ENCODE measurements at places on chromosomes 12 and 14.

GRCh38 chr14:33737446-33737845 lies 213.4 kb downstream of the EGLN3 start:
- DNase-seq = no peak

GRCh38 chr14:95162641-95163040 lies 5.3 kb upstream of the DICER1 start:
- no peak for DNase-seq

- no peak for DNase-seq
These were observed 42.4 kb downstream of the GLRX5 start for GRCh38 chr14:95577067-95577800.

GRCh38 chr14:35365130-35366055 lies 39.2 kb downstream of the NFKBIA start:
- no peak for DNase-seq

GRCh38 chr12:79296133-79296532 lies 394.6 kb downstream of the PAWR start:
- DNase-seq = no peak

- no peak for DNase-seq
These were observed 526 bp upstream of the MRPL42 start for GRCh38 chr12:93466625-93467350.

DNA sequence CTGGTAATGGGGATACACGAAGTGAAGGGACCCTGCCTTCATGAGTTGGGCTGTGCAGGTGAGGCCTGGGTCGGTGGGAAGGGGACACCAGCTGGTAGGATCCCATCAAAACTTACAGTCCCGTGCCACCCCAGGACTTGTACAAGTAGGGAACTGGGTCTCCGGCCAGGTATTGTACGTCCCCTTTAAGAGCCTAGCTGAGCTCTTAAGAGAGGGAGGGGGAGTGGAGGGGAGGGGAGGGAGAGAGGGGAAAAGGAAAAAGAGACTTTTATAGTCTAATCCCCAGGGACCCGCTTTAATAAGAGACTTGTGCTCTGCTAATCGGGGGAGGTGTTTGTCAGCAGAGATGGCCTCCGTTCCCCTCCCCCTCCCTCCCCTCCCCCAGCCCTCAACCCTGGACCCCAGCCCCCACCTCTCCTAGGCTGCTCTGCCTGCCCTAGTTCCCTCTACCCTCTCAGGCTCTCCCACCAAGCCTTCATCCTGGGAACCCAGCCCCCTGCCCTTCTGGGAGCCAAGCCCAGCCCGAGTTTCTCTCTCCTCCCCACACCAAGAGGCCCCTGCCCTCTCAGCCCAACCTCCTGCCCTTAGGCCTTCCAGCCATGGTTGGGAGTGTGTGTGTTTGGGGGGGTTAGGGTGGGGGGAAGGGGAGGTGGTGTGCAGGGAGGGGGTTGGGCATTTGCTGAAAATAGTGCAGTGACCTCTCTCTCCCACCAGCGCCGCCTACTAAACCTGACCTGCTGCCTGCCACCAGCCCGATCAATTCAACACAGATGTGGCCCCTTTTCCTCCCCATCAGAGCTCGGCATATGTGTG lies 2.6 kb downstream of the GDF11 start:
- DNase-seq = peak; percentile 56

GRCh38 chr12:112950701-112951100 lies 12.4 kb downstream of the OAS3 start:
- DNase-seq = no peak

GRCh38 chr14:106024983-106025604 lies 498.7 kb downstream of the TMEM121 start:
- DNase-seq = no peak

GRCh38 chr12:105368047-105368646 lies 37.7 kb downstream of the C12orf75 start:
- no peak for DNase-seq

- DNase-seq = no peak
These were observed 445.4 kb downstream of the BCL11B start for GRCh38 chr14:98826618-98827017.

DNA sequence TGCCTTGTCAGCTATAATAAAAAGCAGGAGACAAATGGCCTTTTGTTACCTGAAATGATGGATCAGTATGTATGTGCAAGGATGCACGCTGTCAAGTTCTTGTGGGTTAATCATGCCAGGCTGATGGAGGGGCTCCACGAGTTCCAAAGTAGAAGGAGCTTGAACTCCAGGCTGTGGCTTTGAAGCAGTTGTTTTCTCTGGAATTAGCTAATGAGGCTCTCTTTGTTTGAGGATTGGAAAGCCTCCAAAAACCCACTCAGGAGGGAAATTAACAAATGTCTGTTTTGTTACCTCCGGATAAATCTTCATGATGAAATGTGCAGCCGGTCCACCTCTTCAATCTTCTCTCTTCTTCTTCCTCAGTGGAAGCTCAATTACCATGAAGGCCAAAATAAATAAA lies 605.5 kb downstream of the DIO2 start:
- DNase-seq = no peak

DNA sequence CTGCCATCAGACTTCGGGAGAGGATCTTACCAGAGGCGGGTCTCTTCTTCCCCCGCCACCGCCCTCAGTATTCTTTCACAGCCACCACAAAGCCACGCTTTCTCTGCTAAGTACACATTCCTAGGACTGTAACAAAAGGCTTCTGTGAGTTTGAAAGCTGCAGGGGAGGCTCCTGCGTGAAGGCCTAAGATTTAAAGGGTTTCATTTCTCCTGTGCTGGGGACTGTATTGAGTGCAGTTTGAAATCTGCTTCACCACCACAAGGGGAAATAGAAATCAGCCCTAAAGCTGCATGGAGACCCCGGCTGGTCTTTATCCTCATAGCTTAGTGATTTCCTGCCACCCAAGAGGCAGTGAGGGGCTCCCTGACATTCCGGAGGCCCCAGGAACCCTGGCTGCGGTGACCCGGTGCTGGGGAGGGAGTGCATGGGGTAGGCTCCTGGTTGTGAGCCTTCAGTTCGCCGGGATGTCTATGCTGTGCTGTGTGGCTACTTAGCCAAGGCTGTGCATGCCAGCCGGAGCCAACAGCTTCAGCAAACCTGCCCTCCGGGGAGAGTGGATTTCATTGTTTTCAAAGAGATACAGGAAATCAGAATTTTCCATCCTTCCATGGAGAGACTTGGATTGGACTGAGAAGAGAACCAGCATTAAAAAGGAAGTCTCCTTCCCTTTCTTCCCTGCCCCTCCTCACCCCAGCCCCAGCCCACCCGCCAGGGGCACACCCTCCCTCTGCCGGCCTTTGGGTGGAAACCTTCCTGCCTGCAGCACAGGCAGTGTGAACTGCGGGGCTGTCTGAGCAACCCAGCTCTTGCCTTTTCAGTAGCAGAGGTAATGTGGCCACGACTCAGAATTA lies 163.3 kb downstream of the ETV6 start:
- DNase-seq = no peak

- DNase-seq = no peak
These were observed 201.2 kb downstream of the SEC23A start for GRCh38 chr14:38901791-38902190.

GRCh38 chr12:18690653-18691052 lies 47.2 kb downstream of the PLCZ1 start:
- DNase-seq = no peak

DNA sequence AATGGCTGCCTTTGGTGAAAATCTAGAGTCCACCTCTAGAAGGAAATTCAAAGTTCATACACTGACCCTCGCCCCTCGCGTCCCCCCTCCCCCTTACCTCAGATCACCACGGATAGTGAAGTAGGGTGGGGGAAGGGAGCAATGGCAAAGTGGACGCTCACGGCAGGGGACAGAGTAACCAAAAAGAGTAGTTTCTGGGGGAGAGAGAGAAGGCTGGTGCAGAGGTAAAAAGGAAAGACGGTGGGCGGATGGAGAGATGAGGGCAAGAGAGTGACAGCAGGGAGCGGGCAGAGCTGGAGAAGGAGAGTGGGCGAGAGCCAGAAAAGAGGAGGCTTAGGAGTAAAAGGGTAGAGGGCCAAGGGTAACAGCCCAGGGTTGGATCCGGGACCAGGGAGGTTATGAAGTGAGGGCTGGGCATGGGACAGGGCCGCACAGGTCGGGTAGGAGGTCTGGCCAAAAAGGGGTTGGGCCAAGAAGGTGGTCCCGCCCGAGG lies 423 bp downstream of the ALDH6A1 start:
- DNase-seq = no peak

DNA sequence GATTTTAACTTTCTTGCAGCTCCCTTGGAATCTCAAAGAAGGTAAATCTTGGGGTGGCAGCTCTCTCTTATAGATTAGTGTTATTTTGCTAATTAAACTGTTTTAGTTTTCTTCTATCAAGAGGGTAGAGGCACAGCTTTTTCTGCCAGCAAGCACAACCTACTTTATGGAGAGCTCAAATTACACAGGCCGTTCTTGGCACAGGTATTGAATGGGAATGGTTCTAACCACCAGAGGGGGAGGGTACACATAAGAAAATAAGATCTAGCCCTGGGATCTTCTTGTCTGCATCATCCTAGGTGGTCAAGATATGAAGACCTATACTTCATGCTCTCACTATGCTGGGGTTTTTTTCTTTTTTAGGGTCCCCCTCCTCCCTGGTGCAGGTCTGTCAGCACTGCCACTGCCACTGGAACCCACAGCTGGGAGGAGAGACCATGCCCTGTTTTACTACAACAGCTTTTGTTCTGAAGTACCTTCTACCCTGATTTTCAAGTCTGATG lies 48.6 kb upstream of the STAC3 start:
- DNase-seq = no peak

DNA sequence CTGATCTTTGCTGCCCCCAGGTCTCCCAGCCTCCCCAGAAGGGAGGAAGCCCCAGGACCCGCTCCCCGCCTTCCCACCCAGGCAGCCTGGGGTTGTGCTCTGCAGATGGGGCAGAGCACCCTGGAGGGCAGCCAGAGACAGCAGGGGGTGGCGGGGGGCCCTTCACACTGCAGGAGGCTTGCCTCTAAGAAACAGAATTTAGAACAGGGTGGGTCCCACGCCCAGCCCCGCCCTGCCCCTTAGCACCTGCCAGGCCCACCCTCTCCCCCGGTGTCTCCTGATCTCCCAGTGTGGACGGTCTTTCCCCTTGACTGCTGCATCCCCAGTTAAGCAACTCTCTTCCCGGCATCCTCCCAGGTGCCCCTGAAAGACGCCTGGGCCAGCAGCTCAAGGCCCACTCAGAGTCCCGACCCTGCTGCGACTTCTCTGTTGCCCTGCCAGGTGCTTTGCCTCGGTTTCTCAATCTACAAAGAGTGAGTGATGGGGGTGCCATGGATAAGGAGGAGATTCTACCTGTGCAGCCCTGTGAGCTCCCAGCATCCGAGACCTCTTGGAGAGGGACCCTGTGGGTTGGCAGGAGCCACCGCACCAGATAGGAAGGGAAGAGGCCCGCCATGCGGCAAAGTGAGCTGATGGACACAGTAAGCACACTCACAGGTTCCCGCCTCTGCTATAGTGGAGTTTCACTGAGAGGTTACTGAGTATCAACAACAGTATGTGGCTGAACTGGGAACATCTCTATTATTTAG lies 327.1 kb upstream of the FKBP4 start:
- DNase-seq = no peak

DNA sequence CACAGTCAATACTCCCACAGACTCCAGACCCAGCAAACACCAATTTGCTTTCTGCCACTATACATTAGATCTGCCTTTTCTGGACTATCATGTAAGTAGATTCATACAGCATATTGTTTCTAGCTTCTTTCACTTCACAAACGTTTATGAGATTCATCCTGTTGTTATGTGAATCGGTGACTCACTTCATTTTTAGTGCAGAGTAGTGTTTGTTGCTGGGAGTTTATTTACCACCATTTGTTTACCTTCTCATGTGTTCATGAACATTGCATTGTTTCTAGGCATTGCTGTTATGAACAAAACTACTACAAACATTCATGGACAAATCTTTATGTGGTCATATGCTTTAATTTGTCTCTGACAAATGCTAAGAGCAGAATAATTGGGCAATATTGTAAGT lies 807.8 kb upstream of the TMEM132C start:
- no peak for DNase-seq

- peak; percentile 58 for DNase-seq
These were observed 14.6 kb downstream of the ACTN1 start for GRCh38 chr14:68964300-68965093.

GRCh38 chr14:104111301-104112112 lies 26.0 kb downstream of the ASPG start:
- DNase-seq = no peak

- DNase-seq = no peak
These were observed 4.6 kb upstream of the DAO start for GRCh38 chr12:108875280-108875679.

DNA sequence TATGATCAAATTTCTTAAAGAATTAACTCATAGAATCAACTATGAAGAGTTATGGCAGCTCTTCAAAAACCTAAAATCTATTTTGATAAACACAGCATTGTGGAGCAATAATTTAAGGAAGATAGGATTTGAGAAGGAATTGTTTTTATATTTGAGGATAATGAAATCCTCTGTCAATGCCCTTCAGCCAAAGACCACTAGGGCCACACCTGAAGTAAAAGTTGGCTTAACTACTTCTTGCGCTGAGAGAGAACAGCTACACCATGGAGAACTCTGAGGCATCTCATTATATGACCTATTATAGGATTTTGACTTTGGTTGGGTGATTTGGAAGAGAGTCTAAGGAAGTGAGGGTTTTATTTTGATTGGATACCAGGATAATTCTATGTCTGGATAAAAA lies 237.2 kb downstream of the TMTC2 start:
- DNase-seq = no peak

DNA sequence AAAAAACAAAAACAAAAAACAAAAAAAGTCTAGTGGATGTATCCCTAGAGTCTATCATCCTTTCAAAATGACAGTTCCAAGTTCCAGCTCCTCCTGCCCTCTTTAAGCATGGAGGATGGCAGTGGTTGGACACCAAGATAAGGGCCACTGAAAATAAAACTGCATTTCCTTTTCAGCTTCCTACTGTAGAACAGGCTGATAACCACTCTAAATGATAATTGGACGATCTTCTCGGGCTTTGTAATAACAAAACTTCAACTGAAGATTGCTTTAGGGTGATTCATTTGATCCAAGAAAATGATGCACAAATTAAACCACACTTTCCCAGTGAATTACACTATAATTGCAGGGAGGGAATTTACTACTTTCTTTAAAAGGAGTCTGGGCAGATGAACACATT lies 42.2 kb upstream of the CRACR2A start:
- DNase-seq = no peak

GRCh38 chr12:130419116-130419515 lies 81.4 kb downstream of the PIWIL1 start:
- DNase-seq = no peak

DNA sequence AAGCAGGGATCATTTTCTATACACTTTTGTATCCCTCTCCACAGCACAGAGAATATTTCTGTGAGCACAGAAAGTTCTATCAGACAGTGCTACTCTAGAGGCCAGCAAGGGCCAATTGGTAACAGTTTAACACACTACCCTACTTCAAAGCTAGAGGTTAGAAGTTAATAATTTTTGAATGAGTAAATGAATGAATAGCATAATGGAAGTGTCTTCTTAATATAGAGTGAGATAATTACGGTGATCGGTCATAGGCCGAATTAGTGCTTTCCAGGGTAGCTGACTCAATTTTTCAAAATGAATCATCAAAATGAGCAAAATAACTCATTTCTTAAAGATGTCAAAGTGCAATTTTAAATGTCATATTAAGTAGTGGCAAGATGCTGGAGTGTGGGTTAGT lies 67.0 kb upstream of the CCDC198 start:
- no peak for DNase-seq
